AG09309 (cell line): ENCODE measurements at places on chromosomes 6 and 20.

DNA sequence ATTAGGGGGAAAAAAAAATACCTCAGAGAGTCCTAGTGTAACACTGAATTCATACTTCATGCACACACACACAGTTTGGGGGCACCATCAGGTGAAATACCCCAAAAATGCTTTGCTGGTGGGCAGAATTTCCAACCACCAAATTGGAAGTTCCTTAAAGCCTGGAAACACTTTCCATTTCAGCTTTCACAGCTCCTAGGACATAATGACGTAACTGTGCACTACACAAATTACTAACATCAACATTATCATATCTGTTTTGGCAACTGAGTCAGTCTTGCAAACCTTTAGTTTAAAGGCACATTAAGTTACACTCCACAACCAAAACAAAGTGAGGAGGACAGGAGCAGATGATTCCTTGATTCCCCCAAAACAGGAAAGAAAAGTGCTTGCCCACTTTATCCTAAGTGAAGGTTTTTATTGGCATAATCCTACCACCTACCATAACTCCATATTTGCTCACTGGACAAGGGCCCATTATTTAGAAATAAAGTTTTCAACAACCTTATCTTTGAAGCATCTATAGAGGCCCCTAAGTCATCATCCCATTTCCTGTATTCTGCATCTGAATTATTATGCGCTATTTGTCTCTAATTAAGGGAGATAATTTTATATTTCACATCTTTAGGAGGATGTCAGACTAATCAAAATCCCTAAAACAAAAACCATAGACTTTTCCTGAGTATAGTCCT lies 3.4 kb downstream of the MBOAT1 start:
- no peak for DNase-seq

DNA sequence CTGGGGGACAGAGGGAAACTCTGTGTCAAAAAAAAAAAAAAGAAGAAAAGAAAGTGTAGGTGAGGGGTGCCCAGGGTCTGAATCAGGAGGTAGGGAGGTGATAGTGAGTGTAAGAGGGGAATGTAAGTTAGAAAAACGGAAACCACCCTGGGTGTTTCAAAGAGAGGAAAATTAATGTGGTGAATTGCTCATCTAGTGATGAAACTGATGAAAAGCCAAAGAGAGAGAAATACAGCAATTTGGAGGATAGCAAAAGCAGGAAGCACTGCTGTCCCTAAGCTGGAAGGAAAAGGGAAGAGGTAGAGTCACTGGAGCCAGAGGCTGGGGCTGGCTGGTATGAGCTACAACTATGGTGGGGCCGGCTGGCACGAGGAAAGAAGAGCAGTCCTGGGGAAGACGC lies 85.0 kb upstream of the CEP85L start:
- no peak for DNase-seq

GRCh38 chr20:57428324-57429158 lies 37.3 kb downstream of the RBM38 start:
- no peak for DNase-seq

DNA sequence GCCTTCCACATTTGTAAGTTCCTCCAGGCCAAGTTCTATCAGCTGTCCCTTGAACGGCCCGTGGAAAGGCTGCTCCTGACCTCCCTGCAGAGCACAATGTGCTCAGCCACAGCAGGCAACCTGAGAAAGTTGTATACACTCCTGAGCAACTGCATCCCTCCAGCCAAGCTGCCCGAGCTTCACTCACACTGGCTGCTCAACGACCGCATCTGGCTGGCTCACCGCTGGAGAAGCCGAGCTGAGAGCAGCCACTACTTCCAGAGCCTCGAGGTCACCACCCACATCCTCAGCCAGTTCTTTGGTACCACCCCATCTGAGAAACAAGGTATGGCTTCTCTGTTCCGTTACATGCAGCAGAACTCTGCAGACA lies 2.1 kb downstream of the ZSWIM1 start:
- DNase-seq: no peak

- no peak for DNase-seq
Measured at GRCh38 chr6:65557224-65557623, 149.8 kb downstream of the EYS start.

- DNase-seq: no peak
Measured at GRCh38 chr20:62117658-62118057, 4.6 kb upstream of the LSM14B start.
